Activated CD8-positive, alpha-beta memory T cell treated with anti-CD3 and anti-CD28 coated beads for 1 hour (primary cell): ENCODE measurements at places on chromosomes 13 and 19.
A peak's percentile ranks its signal among the peaks of the same experiment; 100 is the strongest.

DNA sequence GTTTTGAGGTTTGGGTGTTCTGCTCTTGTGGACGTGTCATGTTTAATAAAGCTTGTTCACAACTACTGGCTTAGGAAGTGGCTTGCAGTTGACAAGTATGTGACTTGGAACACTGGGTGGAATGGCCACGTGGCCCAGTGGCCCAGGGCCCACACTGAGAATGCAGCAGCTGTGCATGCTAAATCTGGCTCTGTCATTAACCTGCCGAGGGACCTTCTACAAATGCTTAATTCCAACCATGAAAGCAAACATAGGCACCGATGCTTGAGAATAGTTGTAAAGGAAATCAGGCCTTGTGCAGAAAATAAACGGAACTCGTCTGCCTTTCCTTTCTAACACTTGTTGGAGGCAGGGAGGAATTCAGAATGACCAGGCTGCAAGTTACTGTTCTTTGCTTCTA is 11.6 kb upstream of the CLDN10 start:
- DNase-seq: no peak

DNA sequence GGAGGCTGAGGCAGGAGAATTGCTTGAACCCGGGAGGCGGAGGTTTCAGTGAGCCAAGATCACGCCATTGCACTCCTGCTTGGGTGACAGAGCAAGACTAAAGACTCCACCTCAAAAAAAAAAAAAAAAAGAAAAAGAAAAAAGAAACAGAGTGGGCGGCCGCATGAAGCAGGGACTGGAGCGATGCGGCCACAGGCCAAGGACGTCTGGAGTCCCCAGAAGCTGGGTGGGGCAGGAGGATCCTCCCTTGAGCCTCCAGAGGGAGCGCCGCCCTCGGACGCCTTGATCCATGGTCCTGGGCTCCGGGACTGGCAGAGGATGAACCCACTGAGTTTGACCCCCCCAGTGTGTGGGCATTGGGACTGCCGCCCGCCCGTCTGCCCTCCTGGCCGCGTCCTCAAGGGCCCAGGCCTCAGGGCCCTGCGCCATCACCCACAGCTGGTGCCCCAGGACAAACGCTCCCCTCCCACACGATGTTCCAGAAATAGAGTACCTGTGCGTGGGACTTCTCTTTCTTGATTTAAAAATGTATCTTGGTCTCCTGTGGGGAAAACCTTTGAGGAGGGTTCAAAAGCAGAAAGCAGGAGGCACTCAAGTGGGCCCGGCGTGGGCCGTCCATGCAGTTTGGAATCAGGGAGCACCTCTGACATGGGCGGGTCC is 15.5 kb downstream of the BTBD2 start:
- no peak for DNase-seq

DNA sequence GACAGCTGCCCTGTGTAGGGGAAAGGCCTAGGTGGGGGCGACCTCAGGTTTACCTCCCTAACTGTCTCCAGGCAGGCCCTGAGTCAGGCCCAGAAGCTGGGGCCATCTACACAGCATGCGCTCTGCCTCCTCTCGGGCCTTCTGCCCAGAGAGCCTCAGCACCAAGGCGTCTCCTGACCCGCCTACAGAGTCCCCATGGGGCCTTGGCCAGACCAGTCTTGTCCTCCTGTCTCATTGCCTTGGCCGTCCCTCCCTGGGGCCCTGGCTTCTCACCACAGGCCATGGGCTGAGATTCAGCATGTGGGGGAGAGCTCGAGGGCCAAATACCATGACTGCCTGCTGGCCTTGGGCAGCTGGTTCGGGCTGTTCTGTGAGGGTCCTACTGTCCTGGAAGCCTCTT is 59.0 kb downstream of the SMARCA4 start:
- DNase-seq: no peak

- no peak for DNase-seq
These were observed 39.9 kb upstream of the PSPC1 start for GRCh38 chr13:19822673-19823072.

GRCh38 chr19:5806133-5806489 is 1.2 kb downstream of the NRTN start:
- no peak for DNase-seq

DNA sequence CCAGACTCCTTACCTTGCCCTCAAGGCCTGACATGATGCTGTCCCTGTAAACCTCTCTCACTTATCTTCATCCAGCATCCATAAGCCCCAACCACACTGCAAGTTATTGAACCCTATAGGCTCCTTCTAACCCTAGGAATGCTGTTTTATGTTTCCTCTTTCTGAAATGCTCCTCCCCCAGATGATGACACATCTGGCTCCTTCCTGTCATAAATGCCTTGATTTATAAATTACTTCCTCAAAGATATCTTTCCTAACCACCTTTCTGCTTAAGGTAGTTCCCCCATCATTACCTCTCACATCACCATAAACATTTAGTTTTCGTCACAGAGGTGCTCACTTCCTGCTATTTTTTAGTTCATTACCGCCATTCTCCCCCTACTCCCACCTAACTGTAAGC is 12.3 kb downstream of the RUBCNL start:
- DNase-seq: no peak

- DNase-seq: no peak
These were observed 7.2 kb downstream of the PHF11 start for GRCh38 chr13:49502954-49503353.

GRCh38 chr19:51093510-51094345 is 11.0 kb upstream of the KLK14 start:
- no peak for DNase-seq

DNA sequence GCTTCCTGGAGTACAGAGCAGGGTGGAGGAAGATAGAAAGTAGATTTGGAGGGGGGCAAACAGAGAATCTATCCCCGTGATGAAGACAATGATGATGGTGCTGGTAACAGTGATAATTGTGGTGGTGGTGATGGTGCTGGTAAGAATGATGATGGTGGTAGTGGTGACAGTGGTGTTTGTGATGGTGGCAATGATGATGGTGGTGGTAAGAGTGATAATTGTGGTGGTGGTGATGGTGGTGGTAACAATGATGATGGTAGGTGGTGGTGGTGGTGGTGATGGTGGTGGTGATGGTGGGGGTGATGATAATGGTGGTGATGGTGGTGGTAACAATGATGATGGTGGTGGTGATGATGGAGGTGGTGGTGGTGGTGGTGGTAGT is 169.8 kb downstream of the TSHZ3 start:
- DNase-seq: no peak

- no peak for DNase-seq
These were observed 21.0 kb downstream of the EPSTI1 start for GRCh38 chr13:42970824-42971690.

- no peak for DNase-seq
These were observed 172.7 kb upstream of the MAB21L1 start for GRCh38 chr13:35649162-35649561.

GRCh38 chr13:40433577-40433976 is 232.9 kb downstream of the FOXO1 start:
- peak; percentile 8 for DNase-seq

GRCh38 chr13:86825410-86825809 is 845.8 kb upstream of the SLITRK5 start:
- DNase-seq: no peak

DNA sequence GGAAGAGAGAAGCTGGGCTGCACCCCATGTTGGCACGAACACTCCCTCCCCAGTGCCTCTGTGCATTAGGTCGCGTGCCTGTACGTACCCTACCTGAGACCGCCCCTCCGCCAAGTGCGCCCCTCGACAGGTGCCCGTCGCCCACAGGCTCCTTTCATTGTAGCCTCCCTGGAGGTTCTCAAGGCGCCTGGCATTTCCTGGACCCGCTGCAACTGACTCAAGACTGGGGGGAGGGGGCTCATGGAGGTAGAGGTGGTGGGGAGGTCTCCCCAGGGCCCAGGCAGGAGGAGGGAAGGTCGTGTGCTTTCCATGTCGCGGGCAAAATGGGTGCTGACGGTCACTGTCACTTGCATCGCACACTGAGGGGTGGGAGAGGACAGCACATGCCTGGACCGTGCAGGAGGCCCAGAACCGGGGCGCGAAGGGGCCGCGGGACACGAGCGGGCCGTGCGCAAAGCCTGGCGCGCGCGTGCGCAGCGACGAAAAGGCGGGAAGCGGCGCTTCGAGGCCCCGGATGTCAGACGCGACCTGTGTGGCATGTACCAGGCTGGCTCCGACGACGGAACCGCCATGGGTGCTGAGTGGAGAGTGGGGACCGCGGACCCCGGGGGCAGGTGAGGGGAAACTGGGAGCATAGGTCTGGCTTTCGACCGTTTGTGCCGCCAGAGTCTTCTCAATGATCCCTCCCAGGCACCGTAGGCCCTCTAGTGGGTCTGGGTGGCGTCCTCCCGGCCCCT is 16.5 kb downstream of the NFIX start:
- no peak for DNase-seq

GRCh38 chr13:26600343-26600742 is 42.9 kb downstream of the WASF3 start:
- DNase-seq: no peak

DNA sequence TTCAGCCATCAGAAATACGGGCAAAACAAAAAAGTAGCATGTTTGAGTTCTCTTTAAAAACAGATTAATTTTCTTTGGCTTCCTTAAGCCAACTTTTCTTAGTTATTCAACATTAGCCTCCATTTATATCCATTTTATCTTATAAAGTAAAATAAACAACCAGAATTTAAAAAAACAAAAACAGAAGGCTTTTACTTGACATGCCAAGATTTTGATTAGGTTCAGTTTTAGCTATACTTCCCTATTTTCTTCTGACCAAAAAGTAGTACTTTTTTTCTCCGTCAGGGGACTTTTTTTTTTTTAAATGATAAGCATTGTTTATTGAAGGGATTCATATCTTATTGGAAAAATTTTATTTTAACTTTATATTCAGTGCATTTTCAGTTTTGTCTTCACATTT is 18.1 kb downstream of the RNASEH2B start:
- DNase-seq: no peak

DNA sequence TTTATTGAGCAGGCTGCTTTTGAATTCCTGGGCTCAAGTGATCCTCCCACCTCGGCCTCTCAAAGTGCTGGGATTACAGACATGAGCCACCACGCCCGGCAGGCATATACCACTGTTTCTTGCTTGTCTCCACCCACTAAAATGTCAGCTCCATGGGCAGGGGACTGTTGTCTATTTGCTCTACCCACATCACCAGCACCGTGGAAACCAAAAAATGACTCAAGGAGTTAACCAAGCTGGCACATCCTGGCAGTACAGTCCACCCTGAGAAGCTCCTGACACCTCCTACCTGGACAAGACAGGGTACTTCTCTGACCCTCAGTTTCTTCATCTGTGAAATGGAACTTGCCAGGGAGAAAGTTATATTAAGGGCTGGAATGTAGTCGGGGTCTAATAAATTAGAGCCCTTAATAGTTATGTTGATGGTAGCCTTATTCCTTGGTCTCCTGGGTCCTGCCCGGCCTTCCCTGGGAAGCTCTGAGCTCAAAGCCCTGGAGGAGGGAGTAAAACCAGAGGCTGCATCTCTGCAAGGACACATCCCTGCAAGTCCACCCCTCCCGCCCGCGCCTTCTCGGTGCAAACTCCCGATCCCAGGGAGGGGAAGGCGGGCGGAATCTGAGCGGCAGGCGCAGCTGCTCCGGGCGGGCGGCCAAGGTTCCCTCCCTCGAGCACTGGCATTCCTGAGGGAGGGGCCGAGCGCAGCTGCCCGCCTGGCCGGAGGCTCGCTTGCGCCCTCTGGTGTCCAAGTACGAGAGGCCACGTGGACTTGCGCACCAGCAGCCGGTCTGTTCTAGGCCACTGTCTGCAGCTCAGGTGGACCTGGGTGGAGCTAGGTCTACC is 14.1 kb downstream of the RDH8 start:
- DNase-seq: peak; percentile 40

DNA sequence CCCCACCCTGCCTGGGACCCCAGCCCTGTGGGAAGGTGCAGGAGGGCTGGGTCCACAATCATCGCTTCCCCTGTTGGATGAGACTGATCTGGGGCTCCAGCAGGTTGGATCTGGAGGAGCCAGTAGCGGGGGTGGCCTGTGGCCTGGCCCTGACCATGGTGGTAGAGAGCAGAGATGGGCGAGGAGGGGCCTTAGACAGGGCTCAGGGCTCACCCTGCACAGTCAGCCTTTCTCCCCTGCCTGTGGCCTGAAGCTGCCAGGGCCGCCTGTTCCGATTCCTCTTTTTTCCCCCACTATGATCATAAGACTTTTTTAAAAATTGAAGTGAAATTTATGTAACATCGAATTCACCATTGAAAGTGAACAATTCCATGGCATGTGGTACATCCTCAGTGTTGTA is 18.2 kb downstream of the SIN3B start:
- no peak for DNase-seq

DNA sequence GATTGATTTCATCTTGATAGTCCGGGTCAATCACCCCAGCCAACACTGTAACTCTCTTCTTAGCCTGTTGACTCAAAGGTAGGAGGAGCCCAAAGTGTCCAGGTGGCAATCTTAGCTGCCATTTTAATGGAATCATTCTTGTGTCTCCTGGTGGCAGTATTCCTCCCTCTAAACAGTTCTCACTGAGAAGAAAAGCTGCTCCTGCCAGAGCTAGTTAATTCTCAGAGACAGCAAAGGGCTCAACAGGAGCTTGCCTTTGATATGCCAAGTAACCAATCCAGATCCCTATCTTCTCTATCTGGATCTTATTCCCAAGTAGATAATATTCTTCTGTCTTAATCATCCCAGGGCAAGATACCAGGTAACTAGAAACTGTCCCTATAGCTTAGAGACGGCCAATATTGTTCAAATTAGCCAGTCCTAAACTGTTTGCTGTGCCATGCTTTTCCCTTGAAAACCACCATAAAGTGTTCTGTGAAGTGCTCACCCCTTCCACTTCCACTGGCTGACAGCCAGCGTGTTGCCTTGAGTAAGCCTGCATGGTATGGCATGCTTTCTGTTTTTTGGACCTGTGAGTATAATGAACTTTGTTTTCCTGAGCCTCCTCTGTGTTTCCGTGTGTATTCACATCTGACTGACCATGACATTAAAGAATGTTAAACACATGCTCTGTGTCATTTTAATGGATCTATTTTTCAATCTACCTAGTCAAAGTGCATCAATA is 463.7 kb upstream of the SLITRK5 start:
- no peak for DNase-seq

- DNase-seq: no peak
These were observed 16.2 kb downstream of the NOP53 start for GRCh38 chr19:47761566-47761965.

- DNase-seq: no peak
These were observed 151.9 kb downstream of the COL4A1 start for GRCh38 chr13:110155072-110155471.

DNA sequence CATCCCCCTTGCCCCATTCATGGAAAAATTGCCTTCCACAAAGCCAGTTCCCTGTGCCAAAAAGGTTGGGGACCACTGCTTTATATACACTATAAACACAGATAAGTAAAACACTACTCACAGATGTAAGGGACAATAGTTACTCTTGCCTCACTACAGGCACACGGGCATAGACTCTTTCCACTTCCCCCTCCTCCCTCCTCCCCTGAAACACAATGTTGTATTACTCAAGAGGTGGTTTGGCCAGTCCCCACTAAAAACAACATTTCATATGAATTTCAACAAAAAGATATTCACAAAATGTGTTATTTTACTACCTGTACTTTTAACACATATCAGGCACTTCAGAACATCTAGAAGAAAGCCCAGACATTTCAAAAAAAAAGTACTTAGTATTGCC is 45.1 kb downstream of the EPSTI1 start:
- no peak for DNase-seq
